ENCODE measurements at places on chromosomes 11 and 22. TPM values are rescaled to one million over a fixed set of nuclear protein-coding genes. Genes with fewer than 3 reads are reported as not detected.

DNA sequence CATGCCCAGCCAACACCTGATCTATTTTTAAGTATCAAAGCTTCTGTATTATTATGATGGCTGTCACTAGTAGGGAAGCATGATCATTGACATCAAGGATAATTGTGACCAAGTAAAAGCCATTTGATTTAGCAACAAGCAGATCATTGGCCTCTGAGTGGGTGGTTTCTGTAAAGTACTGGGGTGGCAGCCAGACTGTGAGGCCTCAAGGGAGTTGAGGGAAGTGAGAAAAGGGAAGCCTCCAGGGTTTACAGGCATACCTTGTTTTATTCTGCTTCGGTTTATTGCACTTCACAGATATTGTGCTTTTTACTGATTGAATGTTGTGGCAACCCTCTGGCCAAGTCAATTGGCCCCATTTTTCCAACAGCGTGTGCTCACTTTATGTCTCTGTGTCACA lies 60.1 kb downstream of the PRR5L start:
- no peaks in the 10 kb centered on the region for H3K27me3 ChIP-seq
- peaks cover 41% of the 10 kb centered on the region for H3K4me1 ChIP-seq
- DNase-seq = peak; percentile 76
- no peaks in the 10 kb centered on the region for H3K36me3 ChIP-seq
- H3K4me3 ChIP-seq = no peak overlapping the region

DNA sequence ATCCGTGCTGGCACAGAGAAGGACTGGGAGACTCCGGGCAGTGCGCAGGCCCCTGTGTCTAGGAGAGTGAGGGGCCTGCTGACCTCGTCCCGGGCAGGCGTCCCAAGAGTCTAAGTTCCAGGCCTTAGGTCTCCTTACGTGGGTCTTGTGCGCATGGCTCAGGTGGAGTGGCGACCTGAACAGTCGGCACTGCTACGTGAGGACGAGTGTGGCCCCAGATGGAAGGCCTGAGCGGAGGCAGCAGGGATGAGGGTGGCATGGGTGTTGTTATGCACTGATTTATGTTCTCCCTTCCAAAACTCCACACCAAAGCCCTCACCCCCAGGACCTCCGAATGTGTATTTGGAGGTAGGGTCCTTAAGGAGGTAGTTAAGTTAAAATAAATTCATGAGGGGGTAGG lies 20.7 kb upstream of the SEPTIN5 start:
- H3K27me3 ChIP-seq = no peaks in the 10 kb centered on the region
- no peak for DNase-seq
- peaks cover 12% of the 10 kb centered on the region for H3K4me1 ChIP-seq
- H3K4me3 ChIP-seq = no peak overlapping the region
- H3K27ac ChIP-seq = no peak overlapping the region

DNA sequence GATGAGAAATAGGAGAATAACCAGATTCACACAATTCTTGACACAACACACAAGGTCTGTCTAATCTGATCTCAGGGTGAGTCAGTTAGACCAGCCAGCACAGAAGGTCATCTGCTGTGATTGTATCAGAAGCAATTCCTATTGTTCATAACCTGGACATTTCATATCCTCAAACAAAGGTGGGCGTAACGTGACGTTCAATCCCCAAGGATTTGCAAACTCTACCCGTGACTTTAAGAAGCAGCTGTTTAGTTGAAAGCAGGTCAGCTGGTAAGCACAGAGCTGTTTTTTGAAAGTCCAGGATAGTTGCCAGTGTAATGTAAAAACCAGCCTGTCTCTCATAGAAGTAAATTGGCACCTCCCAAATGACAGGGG lies 385.1 kb downstream of the DCDC1 start:
- peak; percentile 66 for DNase-seq
- H3K36me3 ChIP-seq = no peaks in the 10 kb centered on the region
- peak overlapping the region; percentile 61 for H3K27ac ChIP-seq
- H3K27me3 ChIP-seq = no peaks in the 10 kb centered on the region

DNA sequence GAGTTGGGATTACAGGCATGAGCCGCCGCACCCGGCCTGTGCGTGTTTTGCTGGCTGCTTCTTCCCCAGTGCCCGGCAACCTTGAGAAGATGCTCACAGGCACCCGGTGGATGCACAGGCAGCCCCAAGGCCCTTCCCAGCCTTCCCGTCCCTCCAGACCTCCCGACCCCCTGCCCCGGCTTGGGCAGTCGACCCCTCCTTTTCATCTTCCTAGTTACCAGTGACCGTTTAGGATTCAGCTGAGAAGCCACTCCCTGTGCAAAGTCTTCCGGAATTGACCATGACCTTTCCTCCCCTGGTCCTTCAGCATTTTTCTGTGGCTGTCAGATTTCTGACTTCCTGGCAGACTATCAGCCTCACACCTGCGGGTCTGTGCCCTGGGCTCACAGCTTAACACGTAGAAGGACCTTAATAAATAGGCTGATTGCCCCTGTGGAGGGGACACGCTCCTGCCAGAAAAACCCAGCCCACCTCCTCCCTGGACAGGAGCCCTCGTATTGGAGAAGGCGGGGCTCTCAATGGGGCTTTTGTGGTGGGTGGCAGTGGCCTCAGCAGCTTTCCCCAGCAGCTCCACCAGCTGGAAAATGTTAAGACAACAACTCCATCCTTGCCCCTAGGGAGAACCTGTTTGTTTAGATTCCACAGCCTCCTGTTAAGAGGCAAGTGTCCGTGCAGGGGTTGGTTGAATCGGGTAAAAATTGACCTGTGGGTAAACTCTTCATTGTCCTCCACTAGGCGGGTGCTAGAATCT lies 10.4 kb upstream of the ANO1 start:
- H3K27me3 ChIP-seq = peaks cover 42% of the 10 kb centered on the region
- no peak overlapping the region for H3K4me3 ChIP-seq
- DNase-seq = no peak

Gene OR8G1
- not detected for total RNA-seq

All from GM23248 (cell line).